ENCODE measurements at places on chromosomes 2 and 18. TPM values are rescaled to one million over a fixed set of nuclear protein-coding genes. Genes with fewer than 3 reads are reported as not detected.

GRCh38 chr2:172437419-172438341 is 10.3 kb downstream of the ITGA6 start:
- DNase-seq = peak; percentile 51
- peaks cover 97% of the 10 kb centered on the region for H3K4me1 ChIP-seq
- no peaks in the 10 kb centered on the region for H3K36me3 ChIP-seq
- peak overlapping the region; percentile 32 for H3K4me3 ChIP-seq
- H3K27me3 ChIP-seq = no peaks in the 10 kb centered on the region
- peak overlapping the region; percentile 63 for H3K27ac ChIP-seq

DNA sequence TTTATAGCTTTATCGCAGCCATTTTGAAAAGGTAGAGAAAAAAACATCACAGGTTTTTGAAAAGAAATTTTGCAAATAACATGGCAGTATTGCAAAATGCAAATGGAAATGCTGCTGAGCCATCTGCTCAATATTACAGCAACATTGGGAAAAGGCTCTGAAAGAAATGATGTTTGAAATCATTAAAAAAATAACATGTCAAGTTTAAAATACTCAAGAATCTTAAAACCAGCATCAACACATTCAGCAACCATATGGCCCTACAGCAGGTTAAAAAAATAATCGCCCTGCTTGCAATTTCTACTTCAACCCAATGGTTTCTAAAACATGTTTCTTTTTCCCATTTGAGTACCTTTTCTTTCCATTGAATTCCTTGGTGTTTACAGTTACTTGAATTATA is 289.4 kb downstream of the AFF3 start:
- H3K4me3 ChIP-seq = no peak overlapping the region
- no peaks in the 10 kb centered on the region for H3K27me3 ChIP-seq
- no peak for DNase-seq
- no peak overlapping the region for H3K27ac ChIP-seq
- H3K4me1 ChIP-seq = no peaks in the 10 kb centered on the region

DNA sequence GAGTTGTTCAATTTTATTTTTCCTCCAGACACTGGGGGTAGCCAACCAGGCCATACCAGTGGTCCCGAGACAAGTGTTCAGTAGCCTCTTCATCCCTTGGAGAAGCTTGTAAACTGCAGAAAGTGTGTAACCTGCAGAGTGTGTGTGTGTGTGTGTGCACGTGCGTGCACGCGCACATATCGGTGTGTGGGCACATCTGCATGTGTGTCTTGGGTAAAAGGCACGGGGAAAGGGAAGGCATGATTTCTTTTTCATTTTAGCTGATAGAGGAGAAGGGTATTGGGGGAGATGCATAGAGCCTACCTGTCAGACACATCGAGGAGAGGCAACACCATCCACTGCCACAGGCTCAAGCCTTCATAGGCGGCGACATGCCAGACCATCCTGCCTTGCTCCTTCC is 181.4 kb downstream of the CLIP4 start:
- DNase-seq = no peak
- no peak overlapping the region for H3K4me3 ChIP-seq
- no peak overlapping the region for H3K27ac ChIP-seq
- H3K27me3 ChIP-seq = no peaks in the 10 kb centered on the region

- no peak overlapping the region for H3K27ac ChIP-seq
- DNase-seq = no peak
- no peaks in the 10 kb centered on the region for H3K4me1 ChIP-seq
- peaks cover 3% of the 10 kb centered on the region for H3K27me3 ChIP-seq
- H3K36me3 ChIP-seq = no peaks in the 10 kb centered on the region
Observed at GRCh38 chr2:18339326-18339725, 221.1 kb downstream of the RDH14 start.

GRCh38 chr2:62287282-62287681 is 91.4 kb downstream of the B3GNT2 start:
- no peaks in the 10 kb centered on the region for H3K27me3 ChIP-seq
- H3K27ac ChIP-seq = no peak overlapping the region
- no peak overlapping the region for H3K4me3 ChIP-seq
- H3K4me1 ChIP-seq = no peaks in the 10 kb centered on the region
- no peak for DNase-seq
- no peaks in the 10 kb centered on the region for H3K36me3 ChIP-seq

DNA sequence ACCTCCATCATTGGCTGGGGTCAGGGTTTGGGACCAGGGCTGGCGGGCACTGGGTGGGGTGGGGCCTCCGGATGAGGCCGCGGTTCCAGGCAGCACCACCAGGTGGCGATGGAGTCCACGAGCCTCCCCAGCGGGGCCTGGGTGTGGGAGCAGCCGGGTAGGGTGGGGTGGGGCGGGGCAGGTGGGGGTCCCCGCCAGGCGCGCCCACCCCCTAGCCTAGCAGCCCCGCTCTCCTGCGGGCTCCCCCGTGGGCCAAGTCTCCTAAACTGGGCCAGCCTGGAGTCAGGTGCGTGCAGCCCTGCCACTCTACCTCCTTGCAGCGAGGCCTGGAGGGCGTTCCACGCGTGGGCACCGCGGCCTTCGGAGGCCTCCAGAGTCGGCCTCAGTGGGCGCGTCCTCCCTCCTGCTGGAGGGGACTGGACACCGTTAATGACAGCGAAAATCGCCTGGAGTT is 187.5 kb downstream of the TWIST2 start:
- no peak overlapping the region for H3K4me3 ChIP-seq
- no peak overlapping the region for H3K27ac ChIP-seq
- H3K36me3 ChIP-seq = no peaks in the 10 kb centered on the region
- DNase-seq = peak; percentile 79
- H3K27me3 ChIP-seq = no peaks in the 10 kb centered on the region

- no peaks in the 10 kb centered on the region for H3K4me1 ChIP-seq
- H3K36me3 ChIP-seq = no peaks in the 10 kb centered on the region
- H3K4me3 ChIP-seq = no peak overlapping the region
Observed at GRCh38 chr2:215171151-215171550, 32.7 kb upstream of the ABCA12 start.

GRCh38 chr2:10267551-10268465 is 34.9 kb upstream of the HPCAL1 start:
- DNase-seq = no peak
- H3K4me3 ChIP-seq = no peak overlapping the region
- H3K36me3 ChIP-seq = no peaks in the 10 kb centered on the region
- H3K4me1 ChIP-seq = peaks cover 8% of the 10 kb centered on the region
- no peak overlapping the region for H3K27ac ChIP-seq

- DNase-seq = no peak
- H3K36me3 ChIP-seq = no peaks in the 10 kb centered on the region
- no peak overlapping the region for H3K27ac ChIP-seq
- H3K4me3 ChIP-seq = no peak overlapping the region
Observed at GRCh38 chr2:50431958-50432650, 599.8 kb downstream of the NRXN1 start.

GRCh38 chr2:1162768-1163584 is 212.3 kb downstream of the SNTG2 start:
- peak overlapping the region; percentile 67 for H3K27ac ChIP-seq
- H3K36me3 ChIP-seq = no peaks in the 10 kb centered on the region
- H3K27me3 ChIP-seq = no peaks in the 10 kb centered on the region
- DNase-seq = peak; percentile 47
- H3K4me1 ChIP-seq = no peaks in the 10 kb centered on the region

GRCh38 chr2:63786471-63786870 is 55.2 kb upstream of the UGP2 start:
- H3K27ac ChIP-seq = no peak overlapping the region
- H3K36me3 ChIP-seq = no peaks in the 10 kb centered on the region
- H3K4me3 ChIP-seq = no peak overlapping the region
- H3K4me1 ChIP-seq = no peaks in the 10 kb centered on the region
- DNase-seq = no peak

DNA sequence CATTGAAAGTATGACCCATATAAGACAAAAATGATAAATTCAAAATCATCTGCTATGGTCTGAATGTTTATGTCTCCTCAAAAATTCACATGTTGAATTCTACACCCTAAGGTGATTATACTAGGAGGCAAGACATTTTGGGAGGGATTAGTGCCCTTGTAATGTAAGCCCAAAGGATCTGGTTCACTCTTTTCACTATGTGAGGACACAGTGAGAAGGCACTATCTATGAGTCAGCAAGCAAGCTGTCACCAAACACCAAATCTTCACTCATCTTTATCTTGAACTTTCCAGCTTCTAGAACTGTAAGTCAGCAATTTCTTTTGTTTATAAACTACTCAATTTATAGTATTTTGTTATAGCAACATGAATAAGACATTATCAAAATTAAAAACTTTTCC is 284.7 kb upstream of the ZC3H15 start:
- H3K4me3 ChIP-seq = no peak overlapping the region
- no peaks in the 10 kb centered on the region for H3K4me1 ChIP-seq
- H3K27me3 ChIP-seq = no peaks in the 10 kb centered on the region

DNA sequence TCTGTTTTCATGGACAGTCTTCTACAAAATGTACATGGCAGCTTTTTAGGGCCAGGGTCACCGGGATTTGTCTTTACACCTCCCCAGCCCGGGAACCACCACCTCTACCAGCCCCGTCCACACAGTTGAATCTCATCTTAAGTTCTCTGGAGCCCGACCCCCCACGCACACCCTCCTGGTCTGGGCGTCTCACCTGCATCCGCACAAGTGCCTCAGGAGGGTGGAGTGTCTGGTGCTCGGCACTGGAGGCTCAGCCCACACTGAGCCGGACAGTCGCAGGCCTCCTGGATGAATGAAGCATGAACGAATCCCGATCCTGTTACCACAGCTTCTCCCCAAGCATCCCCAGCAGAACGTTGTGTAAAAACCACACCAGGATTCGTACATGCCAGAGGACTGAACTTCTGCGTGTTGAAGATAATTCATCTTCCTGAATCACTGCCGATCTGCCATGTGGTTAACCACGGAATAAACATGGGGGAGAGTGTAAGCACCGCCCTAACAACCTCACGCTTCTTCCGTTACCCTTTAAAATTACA is 162.0 kb downstream of the RTP5 start:
- DNase-seq = peak; percentile 82
- H3K36me3 ChIP-seq = peaks cover 20% of the 10 kb centered on the region
- H3K4me1 ChIP-seq = peaks cover 21% of the 10 kb centered on the region
- H3K27me3 ChIP-seq = peaks cover 4% of the 10 kb centered on the region
- peak overlapping the region; percentile 85 for H3K4me3 ChIP-seq
- H3K27ac ChIP-seq = peak overlapping the region; percentile 67

DNA sequence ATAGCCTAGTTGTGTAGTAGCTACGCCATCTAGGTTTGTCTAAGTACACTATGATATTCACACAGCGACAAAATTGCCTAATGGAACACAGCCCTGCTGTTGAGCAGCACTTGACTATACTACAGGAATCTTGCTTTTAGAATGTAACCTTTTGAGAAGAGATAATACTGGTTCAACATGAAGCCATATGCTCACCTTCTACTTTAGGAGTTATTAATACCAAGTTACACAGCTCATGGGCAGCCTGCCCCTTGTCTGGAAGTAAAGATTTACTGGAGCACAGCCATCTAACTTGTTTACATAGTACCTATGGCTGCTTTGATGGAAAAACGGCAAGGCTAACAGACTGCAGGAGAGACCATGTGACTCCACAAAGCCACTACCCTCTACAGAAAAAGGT is 174.8 kb downstream of the DYM start:
- no peak for DNase-seq
- no peaks in the 10 kb centered on the region for H3K4me1 ChIP-seq
- H3K27me3 ChIP-seq = no peaks in the 10 kb centered on the region
- no peak overlapping the region for H3K4me3 ChIP-seq

DNA sequence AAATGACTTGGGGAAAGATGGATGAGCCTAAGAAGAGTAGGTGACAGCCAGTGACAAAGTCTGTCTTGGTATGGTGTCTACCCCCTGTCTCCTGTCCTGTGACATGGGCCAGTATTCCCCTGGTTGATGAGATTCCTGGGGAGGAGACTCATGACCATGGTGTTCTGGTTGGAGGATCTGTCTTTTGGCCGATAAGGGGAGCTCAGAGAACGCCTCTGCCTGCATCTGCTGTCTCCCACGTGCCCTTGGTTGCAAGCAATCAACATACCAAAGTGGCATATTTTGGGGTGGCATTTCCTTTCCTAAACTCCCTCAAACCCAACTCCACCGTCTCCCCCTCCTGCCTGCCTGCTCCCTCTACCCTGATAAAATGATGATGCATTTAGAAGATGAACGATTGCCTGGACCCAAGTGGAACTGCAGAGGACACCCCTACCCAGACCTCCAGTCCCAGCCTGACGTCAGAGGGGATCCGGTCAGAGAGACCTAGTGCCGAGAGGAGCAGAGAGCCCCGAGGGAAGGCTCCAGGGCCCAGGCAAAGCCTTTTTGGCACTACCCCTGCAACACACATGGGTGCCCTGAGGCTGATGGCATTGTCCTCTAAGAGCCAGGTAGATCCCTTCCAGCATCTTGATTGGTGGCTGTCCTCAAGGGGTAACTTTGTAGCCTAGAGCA is 124.2 kb upstream of the MSH6 start:
- no peak for DNase-seq
- H3K27ac ChIP-seq = no peak overlapping the region
- no peaks in the 10 kb centered on the region for H3K4me1 ChIP-seq
- no peaks in the 10 kb centered on the region for H3K36me3 ChIP-seq
- H3K27me3 ChIP-seq = no peaks in the 10 kb centered on the region

GRCh38 chr2:96188821-96189526 is 19.7 kb downstream of the STARD7 start:
- H3K4me3 ChIP-seq = no peak overlapping the region
- H3K4me1 ChIP-seq = no peaks in the 10 kb centered on the region
- H3K27me3 ChIP-seq = no peaks in the 10 kb centered on the region
- no peak overlapping the region for H3K27ac ChIP-seq

DNA sequence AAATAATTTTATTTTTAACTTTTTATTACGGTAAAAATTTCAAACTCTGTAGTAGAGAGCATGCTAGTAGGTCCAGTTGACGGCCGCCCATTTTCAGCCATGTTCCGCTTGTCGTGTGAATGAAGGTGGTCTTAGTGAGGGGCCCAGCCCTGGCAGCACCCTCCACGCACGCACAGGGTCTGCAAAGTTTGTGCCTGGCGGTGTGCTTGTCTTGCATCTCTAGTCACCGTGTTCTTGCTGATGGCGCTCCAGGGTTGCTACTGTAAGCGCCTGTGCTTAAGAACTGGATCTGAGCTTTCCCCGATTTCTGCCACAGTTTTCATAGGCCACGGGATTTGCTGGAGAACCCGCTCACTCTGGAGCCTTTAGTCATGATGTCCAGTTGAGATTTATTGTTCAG is 28.9 kb downstream of the LDLRAD4 start:
- H3K4me1 ChIP-seq = no peaks in the 10 kb centered on the region
- no peak for DNase-seq
- H3K27ac ChIP-seq = no peak overlapping the region
- H3K36me3 ChIP-seq = no peaks in the 10 kb centered on the region
- H3K27me3 ChIP-seq = no peaks in the 10 kb centered on the region

Gene KIAA2012
- not detected for total RNA-seq

Gene ZSCAN30
- total RNA-seq = 14.0 TPM

Gene SDC1
- not detected for total RNA-seq

Gene RESP18
- total RNA-seq = not detected

Gene TUBA3E
- not detected for total RNA-seq

Gene FIGLA
- not detected for total RNA-seq

Gene CRYGB
- not detected for total RNA-seq

Gene VIT
- not detected for total RNA-seq

Gene DSG2
- total RNA-seq = 0.49 TPM

Gene SLC8A1
- total RNA-seq = 0.95 TPM

Gene NPPC
- not detected for total RNA-seq

Measured in naive thymus-derived CD4-positive, alpha-beta T cell (primary cell).